ENCODE measurements at places on chromosomes 11 and 22.

- DNase-seq, result peak; percentile 75
These were observed 21.9 kb upstream of the SCN2B start for GRCh38 chr11:118198370-118198769.

- DNase-seq, result no peak
These were observed 2.0 kb downstream of the PARVG start for GRCh38 chr22:44182588-44183286.

DNA sequence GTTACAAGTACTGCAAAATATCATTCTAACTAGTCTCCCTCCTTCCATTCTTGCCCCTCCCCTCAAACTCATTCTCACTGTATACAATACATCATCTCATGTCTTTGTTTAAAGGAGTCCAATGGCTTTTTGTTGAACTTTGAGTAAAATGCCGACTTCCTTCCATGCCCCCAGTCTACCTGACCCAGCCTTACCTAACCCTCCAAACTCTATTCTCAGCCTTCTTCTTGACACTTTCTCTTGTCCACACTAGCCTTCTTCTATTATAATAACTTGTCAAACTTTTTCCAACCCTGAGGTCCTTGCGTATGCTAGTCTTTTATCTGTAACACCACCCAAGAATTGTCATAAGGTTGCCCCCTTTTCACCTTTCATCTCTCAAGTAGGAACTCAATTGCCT lies 1011.4 kb upstream of the CCDC90B start:
- no peak for DNase-seq

- DNase-seq, result no peak
These were observed 12.7 kb upstream of the SNX32 start for GRCh38 chr11:65821107-65821506.

GRCh38 chr11:10544491-10545465 lies 3.8 kb upstream of the RNF141 start:
- DNase-seq, result no peak

Measured in HTR-8/SVneo (cell line).